ENCODE measurements at places on chromosomes 7 and 10.

DNA sequence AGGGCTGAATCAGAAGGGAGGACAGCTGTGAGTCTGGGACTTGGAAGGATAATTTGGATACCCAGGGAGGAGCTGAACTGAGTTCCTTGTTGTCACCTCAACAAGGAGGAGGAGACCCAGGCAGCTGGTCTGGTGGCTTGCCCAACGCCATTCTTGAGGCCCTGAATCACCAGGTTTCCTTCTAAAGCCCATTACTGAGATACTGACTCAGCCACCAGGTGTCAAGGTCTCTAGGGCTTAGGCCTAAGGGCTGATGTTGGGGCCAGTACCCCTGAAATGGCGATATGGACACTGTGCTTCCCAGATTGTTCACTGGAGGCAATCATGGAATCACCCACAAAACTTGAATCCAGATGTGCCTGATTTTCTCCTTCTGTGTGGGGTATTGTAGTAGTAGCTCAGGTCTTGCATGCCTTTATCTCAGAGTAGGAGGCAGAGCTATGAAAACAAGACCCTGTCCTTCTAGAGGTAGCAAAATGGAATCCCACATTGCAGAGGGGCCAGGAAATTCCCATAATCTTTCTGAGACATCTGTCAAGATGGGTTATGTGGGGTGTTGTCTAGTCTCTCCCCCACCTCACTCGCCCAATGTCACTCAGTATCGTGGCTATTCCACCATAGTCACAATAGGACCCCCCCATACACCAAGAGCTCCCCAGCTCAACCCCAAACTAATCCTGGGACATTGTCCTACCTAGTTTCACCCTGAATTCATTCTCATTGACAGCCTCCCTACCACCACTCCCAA, 1.8 kb upstream of the ATG9B start:
- DNase-seq: no peak

DNA sequence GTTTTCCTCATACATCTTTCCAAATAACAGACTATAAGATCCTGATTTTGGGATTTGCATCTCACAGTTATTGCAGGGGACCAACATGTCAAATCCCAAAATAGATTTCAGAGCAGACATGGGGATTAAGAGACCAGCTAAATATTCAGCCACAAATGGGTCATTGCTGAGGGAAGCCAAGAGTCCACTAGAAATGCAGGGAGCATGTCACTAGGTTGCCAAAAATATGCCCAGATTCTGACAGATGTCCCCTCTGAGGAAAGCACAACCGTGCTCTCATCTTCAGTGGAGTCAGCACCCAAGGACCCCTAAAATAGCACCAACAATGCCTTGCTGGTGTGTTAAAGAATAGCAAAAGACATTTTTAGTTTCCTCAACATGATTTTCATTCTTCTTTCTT, 56.2 kb upstream of the AGK start:
- no peak for DNase-seq

GRCh38 chr7:21572331-21573313, 29.8 kb downstream of the DNAH11 start:
- DNase-seq: no peak

GRCh38 chr7:51006483-51007235, 224.0 kb upstream of the GRB10 start:
- DNase-seq: no peak

GRCh38 chr10:79399223-79399831, 46.1 kb downstream of the ZCCHC24 start:
- no peak for DNase-seq

DNA sequence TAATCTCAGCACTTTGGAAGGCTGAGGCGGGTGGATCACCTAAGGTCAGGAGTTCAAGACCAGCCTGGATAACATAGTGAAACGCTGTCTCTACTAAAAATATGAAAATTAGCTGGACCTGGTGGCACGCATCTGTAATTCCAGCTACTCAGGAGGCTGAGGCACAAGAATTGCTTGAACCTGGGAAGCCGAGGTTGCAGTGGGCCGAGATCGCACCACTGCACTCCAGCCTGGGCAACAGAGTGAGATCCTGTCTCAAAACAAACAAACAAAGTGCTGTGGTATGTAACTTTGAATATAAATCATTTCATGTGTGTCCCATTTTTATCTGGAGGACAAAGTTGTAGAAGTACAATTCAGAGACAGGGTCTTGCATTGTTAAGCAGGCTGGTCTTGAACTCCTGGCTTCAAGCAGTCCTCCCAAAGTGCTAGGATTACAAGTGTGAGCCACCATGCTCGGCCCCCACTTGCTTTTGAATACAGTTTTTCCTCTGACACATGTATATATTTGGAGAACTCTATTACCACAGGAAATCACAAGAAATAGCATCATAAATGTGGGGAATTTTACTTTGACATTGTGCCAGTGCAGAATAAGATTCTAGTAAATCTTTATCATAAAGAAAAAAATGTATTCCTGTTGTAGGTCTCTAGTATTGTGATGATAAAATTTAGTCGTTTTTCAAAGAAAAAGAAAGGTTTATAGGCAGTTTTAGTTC, 32.6 kb downstream of the PTPN12 start:
- DNase-seq: no peak

GRCh38 chr10:108753326-108753725, 1170.0 kb downstream of the XPNPEP1 start:
- DNase-seq: no peak

DNA sequence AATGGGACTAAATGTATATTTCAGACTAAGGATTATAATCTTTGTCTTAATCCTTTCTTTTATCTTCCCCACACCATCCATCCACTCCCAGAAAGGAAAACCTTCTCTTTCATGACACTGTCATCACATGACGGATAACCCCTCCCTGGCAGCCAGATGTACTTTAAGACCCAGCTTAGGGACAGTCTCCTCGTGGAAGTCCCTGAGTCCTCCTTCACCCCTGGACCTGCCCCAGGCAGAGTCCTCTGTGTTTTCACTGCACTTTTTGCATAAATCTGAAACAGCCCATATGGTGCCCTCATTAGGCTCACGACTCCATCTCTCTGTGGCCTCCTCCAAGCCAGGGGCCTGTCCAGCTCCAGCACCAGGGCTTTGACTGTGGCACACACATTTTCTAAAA, 16.0 kb downstream of the NRAP start:
- no peak for DNase-seq

DNA sequence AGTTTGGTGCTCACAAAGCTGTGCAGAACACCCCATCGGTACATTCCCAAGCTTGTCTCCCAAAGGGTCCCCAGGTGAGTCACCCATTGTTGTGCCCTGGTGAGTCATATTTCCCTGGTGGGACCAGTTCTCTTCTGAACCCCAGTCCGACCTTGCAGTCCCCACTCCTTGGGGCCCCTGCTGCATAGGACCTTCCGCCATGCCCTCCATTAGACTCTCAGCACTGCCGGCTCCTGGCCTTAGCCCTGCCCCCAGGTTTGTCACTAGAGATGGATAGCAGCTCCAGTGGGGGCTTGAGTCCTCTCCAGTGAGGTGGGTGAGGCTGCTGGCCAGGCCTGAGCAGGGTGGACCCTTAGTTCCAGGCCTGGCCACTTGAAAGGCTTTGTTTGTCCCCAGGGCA, 80.5 kb upstream of the MKI67 start:
- DNase-seq: no peak

- no peak for DNase-seq
Observed at GRCh38 chr7:102849079-102849478, 63.7 kb upstream of the LRRC17 start.

All from stimulated activated CD4-positive, alpha-beta T cell treated with anti-CD3 and anti-CD28 coated beads, Interleukin-1b, Interleukin-23, amount 100 ng/mL, for 1 hour (primary cell).